ENCODE measurements at places on chromosomes 6 and 20.
A peak's percentile ranks its signal among the peaks of the same experiment; 100 is the strongest.

DNA sequence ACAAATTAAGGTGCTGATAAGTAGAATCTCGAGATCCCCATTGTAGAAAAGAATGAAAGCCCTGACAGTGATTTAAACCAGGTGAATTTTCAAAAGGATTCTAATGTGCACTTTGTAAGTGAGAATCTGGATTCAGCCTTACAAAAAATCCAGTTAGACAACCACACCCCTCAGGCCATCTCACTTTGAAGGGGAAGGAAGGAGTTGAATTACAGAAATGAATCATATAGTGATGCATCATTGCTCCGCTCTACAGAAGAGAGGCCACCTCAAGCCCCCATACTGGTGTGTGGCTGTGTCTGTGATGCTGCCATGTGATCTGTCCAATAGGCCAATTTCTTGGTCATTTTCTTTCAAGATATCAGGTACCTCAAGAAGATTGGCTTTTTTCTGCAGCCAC is 85.5 kb upstream of the NT5E start:
- no peak for DNase-seq

DNA sequence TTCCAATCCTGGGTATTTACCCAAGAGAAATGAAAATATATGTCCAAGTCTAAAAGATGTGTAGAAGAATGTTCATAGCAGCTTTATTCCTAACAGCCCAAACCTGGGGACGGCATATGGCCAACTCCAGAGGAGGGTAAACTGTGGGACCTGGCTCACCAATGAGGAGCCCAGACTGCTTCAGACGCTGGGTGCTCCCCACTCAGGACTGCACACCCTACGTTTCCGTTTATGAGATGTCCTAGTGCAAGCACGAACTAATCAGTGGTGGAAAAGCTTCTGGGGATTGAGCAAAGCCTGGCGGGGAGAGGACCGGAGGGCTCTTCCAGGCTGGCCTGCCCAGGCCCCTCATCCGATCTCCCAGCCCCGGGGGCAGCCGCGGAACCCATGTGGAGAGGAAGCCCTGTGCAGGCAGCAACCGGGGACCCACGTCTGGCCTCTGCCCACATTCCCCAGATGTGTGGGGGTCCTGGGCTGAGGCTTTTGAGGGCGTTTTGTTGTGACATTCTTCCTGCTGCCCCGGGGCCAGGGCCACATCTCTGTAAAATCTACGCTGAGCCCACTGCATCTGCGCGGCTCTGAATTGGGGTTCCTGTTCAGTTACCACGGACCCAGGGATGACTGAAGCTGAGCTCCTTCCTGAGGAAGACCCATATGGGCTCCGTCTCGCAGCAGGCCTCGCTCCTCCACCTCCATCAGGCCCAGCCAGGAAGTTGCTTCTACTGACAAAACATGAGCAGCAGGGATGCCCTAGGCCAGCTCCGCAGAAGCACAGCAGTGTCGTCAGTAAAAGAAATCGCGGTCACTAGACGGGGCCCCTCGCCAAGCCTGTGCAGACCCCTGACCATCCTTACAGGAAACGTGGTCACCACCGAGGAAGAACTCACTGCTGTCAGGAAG is 188.0 kb downstream of the DLL1 start:
- no peak for DNase-seq

- DNase-seq, result no peak
Measured at GRCh38 chr6:89116702-89117101, 1.2 kb downstream of the SRSF12 start.

- no peak for DNase-seq
Measured at GRCh38 chr20:25733903-25734302, 37.2 kb upstream of the ZNF337 start.

GRCh38 chr20:47985092-47985850 is 200.0 kb upstream of the SULF2 start:
- DNase-seq, result no peak

- DNase-seq, result no peak
Measured at GRCh38 chr6:53333439-53334408, 15.0 kb downstream of the ELOVL5 start.

GRCh38 chr6:108654465-108655106 is 93.9 kb downstream of the FOXO3 start:
- DNase-seq, result no peak

DNA sequence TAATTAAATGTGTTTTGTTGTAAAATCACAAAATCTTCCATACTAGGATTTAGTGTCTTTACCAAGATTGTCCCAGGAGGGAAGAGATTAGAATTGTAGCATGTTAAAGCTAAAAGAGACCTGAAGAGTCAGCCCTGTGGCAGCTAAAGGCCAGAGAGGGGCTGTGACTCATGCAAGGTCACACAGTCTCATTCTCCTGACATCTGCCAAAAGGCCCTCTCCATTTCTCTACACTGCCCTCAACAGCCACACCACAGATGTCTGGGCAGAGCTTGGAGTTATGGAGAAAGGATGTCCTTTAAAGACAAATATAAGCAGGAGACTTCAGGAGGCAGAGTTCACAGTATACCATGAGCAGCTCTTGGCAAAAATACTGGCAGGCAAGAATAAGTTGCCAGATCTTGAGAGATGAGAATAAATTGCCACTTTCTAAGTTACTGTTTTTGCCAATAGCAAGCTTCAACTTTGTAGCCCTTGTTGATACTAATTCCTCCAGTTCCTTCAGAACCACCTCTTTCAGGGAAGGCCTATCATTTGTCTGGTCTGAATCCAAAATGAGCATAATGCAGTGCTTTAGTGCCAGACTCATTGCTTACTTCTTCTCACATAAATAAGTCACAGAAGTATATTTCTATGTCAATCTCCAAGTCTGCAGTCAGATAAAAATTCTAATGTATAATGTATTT is 41.7 kb downstream of the AKIRIN2 start:
- no peak for DNase-seq

GRCh38 chr6:11425876-11426275 is 111.7 kb upstream of the TMEM170B start:
- no peak for DNase-seq

DNA sequence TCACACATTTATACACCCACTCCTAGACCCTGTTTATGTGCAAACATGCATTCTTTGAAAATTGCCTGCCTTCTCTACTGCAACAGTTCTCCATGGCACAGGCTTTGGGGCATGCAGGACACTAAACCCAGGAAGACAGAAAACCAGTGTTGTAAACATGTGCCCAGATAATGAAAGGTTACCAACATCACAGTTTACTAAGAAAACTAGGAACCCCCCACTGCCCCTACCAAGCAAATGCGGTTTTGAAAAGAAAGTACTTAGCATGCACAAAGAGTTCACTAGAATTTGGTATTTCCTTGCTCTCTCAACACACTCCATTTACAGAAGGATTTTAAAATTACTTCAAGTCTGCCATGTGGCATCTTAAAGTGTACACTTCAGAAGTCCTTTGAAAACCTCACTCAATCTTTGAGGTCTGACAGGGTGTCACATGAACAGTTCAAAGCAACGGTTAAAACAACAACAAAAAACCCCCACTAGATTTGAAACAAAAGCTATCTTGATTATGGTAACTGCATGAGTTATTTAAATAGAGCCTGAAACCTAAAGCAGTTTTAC is 245.0 kb downstream of the GMPR start:
- DNase-seq, result peak; percentile 27

DNA sequence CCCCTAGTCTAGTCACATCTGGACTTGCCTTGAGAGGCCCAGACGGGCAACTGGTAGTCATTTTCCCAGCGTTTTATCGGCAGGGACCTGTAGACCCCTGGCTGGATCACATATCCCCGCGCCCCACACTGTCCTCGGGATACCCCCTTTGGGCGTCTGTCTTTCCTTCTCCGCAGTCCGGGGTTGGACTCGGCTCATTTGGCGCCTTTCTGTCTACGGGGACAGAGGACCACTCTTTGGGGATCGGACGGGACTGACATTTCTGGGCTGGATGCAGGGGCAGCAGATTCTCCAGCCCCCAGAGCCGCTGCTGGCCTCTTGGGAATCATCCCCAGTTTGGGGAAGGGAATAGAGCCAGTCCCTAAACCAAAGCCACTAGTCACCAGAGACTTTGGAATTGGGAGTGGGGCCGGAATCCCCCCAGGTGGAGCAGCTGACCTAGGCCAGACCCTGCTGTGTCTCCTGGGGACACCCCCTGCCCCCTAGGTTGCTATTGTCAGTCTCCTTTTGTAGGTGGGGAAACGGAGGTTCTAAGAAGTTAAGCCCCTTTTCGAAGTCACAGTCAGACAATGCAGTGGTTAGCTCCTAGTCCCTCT is 734 bp downstream of the FAM110A start:
- no peak for DNase-seq

GRCh38 chr20:63137851-63138415 is 78.0 kb downstream of the YTHDF1 start:
- DNase-seq, result no peak

DNA sequence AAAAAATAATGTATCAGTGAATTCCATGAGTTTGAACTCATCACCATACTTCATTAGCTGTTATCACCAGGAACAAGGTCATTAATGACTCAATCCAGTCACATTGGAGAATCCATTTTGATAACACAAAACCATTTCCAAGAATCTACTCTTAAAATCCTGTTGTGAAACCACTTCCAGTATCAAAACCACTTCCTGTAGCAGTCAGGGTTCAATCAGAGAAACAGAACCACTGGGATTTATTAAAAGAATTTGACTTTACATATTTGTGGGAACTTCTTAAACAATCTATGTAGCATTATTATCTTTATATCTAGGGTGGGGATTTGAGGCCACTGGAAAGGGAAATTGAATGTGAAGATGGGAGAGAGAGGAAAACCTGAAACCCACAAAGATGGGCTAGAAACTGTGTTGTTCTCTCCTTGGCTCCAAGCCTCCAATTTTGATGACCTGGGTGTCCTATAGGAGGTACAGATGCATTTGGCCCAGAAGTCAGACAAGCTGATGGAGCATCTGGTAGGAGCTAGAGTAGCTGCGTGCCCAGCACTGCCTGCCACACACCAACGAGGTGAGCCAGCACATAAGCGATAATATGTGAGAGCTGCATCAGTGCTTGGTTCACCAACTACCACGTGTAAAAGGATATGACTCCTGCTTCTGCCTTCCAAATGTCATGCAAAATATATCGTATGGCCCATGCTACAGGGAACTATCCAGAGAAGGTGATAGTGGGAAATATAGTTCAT is 117.0 kb downstream of the TMEM200A start:
- no peak for DNase-seq

DNA sequence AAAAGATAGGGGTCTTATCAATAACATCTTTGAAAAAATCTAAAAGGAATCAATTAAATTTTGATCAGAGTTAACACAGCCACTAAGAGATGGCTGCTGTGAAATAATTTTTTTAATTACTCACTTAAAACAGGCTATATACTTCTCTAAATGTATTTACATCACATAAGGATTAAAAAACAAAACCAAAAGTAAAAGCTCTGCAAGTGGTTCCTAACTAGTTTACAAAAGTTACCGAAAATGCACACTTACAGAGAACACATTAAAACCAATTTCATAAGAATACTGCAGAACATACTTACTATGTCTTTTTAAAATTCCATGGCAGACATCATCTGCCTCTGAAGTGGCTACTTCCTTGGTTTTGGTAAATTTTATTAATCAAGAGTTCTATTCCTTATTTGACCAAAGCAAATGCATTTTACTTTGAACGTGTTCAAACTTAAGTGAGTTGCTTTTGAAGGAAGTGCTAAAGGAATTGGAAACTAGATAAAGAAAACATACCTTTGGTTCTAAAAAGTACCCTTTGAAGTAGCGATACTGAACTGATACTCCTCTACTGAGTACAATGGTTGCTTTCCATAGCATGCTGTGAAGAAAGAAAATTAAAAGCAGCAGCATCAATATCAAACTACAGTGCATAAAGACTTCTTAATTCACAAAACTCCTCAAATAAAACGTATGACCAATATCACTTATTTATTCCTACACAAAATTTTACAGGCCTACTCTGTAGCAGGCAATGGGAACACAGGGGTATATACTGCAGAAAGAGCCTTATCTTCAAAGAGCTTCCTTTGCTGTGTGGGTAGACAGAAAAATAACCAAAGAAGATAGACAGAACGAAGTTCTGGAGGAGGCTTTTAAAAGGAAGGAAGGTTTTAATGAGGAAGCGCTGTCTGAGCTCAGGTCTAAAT is 157.1 kb upstream of the SHLD1 start:
- no peak for DNase-seq

DNA sequence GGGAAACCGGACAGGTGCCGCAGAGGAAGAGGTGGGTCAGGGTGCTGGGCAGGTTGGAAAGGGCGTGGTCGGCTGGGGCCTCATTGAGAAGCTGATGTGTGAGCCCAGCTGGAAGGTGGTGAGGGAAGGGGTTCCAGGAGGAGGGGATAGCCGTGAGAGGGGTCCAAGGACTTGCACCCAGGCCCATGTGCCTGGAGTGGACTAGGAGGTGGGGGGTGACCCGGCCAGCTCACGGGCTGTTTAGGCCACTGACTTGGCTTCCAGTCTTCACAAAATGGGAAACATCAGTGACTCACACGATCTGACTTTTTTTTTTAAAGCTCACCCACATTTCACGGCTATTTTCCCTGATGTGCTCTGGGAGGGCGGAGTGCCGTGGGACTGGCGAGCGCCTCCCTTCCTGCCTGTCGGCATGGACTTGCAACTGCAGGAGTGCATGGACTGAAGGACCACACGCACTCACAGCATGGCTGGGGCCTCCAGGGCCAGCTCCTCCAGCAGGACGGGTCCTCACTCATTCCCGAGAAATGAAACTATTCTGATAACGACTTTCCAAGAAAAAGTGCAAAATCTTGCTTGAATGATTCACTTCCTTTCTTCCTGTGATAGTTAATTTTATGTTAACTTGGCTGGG is 13.5 kb upstream of the PDE10A start:
- no peak for DNase-seq

DNA sequence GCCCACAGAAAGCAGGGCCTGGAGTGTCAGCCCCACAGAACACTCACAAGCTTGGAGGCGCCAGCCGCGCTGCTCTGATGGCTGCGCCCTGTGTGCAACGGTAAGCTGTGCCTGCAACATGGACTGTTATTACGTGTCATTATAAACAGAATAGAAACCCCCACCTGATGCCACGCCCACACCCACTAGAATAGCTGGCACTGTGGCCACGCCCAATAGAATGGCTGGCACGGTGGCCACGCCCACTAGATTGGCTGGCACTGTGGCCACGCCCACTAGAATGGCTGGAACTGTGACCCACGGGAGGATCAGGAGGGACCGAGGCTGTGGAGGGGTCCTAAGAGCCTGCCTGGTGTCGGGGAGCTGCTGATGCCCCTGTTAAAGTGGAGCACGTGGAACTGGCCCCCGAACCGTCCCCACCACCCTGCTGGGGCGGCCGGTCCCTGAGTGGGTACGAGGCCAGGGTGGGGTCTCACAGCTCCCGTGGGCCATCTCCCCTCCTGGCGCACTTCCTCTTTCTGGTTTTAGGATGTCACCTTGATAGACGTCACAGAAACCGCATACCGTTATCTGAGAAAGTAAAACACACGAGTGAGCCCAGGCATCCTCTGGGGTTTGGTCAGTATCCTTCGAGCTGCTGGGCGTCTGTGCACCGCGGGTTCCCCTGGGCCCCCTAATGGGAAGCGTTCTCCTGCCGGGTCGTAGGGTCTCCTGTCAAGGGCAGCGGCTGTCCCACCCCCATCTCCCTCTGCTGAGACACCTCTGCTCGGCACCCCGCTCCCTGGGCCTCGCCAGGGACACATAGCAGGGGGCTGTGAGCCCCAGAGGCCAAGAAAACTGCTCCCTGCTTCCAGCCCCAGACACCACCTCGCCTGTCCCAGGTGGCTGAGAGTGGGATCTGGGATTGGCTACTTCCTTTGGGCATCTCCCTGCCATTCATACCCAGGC is 25.4 kb downstream of the SLC17A9 start:
- DNase-seq, result peak; percentile 79
